ENCODE measurements at places on chromosomes 11 and 22. TPM values are rescaled to one million over a fixed set of nuclear protein-coding genes. Genes with fewer than 3 reads are reported as not detected.

MOV10L1 gene
- total RNA-seq, result 1.5 TPM

SCO2 gene
- total RNA-seq, result 1.2 TPM

RAB36 gene
- 3.8 TPM for total RNA-seq

MUC6 gene
- total RNA-seq, result not detected

APLNR gene
- 0.39 TPM for total RNA-seq

Measured in smooth muscle cell of the pulmonary artery (primary cell).